Colonic mucosa (tissue), 4 donors: ENCODE measurements at places on chromosomes 2 and 18. TPM values are rescaled to one million over a fixed set of nuclear protein-coding genes. Genes with fewer than 3 reads are reported as not detected.

- DNase-seq = peak; percentile 22
These were observed 2.1 kb upstream of the PID1 start for GRCh38 chr2:229273006-229273722.

GRCh38 chr2:139201516-139201915 lies 421.3 kb upstream of the NXPH2 start:
- DNase-seq = no peak

DNA sequence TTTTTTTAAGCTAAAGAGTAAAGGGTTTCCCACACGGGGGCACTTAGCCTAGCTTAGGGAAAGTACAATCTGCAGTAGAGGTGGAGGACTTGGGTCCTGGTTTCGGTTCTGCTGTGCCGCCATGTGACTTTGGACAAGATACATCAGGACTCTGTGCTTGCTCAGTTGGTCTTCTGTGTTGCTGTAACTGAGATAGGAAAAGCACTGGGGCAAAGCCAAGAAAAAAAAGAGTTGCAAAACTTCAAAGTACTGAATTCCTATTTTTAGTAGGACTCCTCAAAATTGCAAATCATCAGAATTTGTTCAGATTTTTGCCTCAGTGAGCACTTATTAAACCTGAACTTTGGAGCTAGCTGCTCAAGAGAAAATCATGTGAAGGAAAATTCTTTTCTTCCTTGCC lies 96.3 kb upstream of the STON1 start:
- DNase-seq = peak; percentile 27

DNA sequence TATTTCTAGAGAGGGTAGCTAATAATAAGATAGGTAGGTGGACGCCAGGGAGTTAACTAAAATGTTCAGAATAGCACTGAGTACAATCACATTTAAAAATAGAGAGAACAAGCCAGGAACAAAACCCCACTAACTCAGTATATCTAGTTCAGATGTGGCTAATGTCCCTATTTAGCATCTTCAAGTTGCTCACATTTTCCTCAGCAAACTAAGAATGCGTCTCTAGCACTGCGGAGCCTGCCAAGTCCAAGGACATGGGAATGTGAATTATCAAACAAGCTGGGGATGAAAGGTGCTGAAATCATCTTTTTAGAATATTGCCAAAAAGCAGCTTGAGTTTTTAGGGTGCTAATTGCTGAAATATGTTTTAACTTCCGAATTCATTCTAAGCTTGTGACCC lies 398.5 kb upstream of the FIGN start:
- DNase-seq = no peak

DNA sequence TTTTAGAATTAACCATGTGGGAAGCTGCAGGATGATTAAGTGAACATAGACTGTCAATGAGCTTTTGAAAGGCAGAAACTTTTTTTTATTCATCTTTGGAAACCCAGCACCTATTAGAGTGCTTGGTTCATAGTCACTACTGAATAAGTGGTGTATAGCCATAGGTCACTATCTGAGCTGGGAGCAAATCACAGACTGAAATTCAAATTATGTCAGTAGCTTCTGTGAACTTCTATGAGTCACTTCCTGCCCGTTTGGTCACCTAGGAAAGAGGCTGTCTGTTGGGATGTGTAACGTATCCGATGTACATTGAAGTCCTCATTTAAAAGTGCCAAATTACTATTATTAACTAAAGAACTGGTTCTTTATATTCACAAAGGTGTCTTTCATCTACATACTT lies 20.5 kb upstream of the SLC40A1 start:
- no peak for DNase-seq

DNA sequence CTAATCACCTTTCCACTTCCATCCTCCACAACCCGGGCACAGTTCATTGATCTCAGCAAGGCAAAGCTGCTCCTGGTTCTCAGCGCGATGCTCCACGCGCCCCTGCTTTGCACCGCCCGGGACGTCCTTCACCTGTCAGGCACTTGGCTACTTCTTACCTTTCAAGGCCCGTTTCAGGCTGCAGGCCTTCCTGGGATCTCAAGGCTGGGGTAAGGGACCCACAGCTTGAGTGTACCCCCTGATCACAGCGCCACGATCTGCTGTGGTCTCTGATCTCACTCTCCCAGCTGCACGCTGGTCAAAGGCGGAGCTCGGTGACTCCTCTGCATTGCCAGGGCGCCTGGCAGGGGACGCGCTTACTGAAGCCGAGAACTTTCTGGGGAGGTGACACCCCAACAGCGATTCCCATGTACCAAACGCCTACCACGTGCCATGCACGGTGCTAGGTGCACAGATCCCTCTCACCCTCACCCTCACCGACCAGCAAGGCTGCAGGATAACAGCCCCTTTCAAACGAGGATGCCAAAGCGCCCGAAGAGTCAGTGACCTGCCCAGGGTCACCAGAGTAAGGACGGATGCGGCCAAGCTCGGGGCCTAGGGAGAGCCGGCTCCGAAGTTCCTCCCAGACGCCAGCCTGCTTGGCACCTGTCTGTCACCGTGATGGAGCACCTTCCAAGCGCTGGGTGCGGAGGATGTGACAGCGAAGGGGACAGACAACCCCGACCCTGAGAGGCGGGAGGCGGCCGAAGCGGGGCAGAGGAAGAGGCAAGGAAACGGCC lies 818 bp downstream of the ITGB1BP1 start:
- DNase-seq = peak; percentile 70

- DNase-seq = no peak
These were observed 47.7 kb upstream of the MEIS1 start for GRCh38 chr2:66387016-66387753.

DNA sequence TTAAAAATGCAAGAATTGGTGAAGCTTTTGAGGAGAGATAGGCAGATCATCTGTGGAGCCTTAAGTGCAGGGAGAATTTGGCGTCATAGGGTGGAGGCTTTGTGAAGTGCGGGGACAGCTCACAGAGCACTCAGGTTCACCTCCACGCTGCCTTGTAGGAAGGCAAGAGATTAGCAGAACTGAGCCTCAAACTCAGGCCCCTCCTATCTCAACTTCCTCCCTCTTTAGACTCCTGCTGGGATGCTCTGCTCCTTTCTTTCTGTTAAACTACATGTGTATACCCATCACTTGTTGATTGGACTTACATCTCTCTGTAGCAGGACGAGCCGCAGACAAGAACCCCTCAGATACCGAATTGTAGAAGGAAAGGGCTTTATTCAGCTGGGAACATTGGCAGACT lies 422.2 kb downstream of the SETBP1 start:
- DNase-seq = no peak

- DNase-seq = no peak
These were observed 163.1 kb downstream of the CCDC178 start for GRCh38 chr18:33277431-33277830.

- no peak for DNase-seq
These were observed 97.8 kb upstream of the SLC35G4 start for GRCh38 chr18:11511434-11512095.

DNA sequence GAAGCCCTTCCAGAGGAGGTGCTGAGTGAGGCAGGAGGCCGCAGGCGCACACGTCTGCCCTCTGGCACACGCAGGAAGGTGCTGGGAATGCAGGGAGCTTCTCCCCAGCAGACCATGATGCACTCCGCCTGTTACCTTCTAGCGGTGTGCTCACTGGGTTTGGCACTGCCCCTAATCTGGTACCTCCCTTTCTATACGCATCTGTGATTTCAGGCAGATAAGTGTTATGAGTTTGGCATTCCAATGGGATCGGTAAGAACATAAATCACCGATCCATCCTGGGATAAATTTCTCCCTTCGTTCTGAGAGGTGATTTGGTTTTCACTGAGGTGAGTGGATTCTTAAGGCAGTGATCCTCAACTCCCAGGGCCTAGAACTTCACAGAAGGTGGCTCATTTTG lies 34.6 kb downstream of the ODC1 start:
- no peak for DNase-seq

EHD3 gene
- total RNA-seq = 1.1 TPM

ANKRD36 gene
- 16.6 TPM for total RNA-seq

KLHL30 gene
- 0.13 TPM for total RNA-seq
